ENCODE measurements at places on chromosomes 7 and 10.

GRCh38 chr7:111531993-111532392, 30.3 kb downstream of the IMMP2L start:
- DNase-seq, result no peak

DNA sequence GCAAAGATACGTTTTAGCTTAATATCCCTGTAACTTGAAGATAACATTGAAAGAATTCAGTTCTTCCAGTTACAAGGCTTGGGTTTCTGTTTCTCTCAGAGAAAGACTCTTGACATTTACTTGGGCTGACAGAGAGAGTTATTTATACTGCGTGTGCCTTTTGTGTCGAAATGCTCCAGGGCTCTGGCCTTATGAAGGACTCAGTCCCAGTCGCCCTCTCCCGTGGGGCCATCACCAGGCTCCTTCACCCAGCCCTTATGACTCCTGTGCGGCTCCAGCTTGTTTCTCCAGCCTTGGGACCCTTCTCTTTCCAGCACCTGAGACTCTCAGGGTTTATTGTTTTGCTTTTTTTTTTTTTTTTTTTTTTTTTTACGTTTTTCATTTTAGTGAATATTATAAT, 242.3 kb upstream of the DKK1 start:
- DNase-seq, result no peak

GRCh38 chr7:69953136-69954067, 355.1 kb downstream of the AUTS2 start:
- no peak for DNase-seq

DNA sequence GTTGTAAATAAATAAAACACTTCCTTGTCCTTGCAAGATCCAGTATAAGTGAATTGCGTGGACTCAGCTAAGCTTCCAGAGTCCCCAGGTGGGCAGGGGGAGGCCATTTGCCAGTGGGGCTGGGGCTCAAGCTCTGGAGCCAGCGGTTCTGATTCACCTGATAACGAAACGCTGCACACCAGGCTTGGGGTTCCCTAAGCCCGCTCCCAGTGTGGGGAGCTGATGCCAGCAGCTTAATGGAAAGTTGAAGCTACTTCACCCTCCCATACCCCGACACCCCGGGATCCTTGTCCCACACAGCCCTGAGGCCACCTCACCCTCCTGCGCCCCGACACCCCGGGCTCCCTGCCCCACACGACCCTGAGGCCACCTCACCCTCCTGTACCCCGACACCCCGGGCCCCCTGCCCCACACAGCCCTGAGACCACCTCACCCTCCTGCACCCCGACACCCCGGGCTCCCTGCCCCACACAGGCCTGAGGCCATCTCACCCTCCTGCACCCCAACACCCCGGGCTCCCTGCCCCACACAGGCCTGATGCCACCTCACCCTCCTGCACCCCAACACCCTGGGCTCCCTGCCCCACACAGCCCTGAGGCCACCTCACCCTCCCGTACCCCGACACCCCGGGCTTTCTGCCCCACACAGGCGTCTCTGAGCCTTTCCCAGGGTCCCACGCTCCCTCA, 30.8 kb downstream of the FKBP6 start:
- DNase-seq, result no peak

DNA sequence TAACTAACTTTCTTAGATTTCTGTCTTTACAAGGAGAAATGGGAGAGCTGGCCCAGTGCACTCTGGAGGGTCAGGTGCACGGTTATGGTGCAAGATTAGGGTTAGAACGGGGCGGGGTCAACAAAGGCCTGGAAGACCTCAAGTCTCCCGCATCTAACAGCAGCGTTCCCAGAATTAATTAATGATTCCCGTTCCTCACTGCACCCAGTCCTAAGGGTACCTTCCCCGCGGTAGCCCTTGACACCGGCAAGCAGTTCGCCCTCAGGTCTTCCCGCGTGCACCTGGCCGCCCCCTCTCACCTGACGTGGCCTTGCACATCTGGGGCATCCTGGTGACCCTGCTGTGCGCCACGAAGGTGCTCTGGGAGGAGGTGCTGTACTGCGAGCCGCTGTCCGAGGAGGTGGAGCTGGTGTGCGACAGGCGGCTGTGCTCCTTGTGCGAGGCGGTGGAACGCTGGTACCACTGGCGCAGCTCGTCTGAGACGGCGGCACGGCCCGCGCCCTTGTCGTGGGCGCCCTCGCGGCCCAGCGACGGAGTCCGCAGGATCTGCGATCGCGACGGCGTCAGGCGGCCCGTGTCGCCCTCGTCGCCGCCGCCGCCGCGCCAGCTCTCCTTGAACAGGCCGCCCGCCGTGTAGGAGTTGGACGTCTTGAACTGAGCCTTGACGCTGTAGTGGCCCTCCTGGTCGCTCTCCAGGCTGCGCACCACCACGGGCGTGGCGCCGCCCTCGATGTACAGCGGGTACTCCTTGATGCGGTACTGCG, 69.8 kb downstream of the PRPF18 start:
- no peak for DNase-seq

All from stimulated activated CD8-positive, alpha-beta memory T cell treated with anti-CD3 and anti-CD28 coated beads, Interleukin-7, amount 100 ng/mL, for 1 hour (primary cell).